ENCODE measurements at places on chromosomes 16 and 17.

- DNase-seq = no peak
Observed at GRCh38 chr17:718075-718474, 3.4 kb upstream of the VPS53 start.

- DNase-seq = no peak
Observed at GRCh38 chr17:43721537-43722268, 36.9 kb downstream of the SOST start.

DNA sequence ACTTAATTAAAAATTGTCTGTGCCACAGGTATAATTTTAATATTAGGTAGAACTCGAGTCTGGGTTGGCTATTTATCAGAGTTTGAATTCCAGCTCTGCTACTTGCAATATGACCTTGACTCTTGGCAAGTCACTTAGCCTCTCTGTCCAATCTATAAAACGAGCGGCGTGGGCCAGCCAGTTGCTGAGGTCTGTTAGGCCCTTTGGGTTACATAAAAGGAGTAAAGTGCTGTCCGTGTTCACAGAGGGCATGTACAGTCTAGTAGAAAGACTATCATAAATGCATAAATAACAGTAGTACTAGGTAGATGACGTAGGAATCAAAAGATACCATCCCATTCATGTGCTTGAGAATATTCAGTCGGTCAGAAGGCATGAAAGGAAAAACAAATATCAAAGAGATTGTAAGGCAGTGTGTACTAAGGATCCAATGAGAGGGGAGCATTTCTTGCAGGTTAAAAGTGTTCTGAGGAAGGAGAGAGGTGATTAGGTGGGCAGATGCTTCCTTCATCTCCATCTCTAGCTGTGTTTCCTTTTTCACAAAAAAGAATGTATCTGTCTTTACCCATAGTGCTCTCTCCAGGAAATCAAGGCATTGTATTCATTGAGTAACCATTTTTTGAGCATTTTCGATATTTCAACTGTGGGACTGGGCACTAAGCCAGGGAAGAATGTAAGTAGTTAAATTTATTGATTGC is 2.4 kb downstream of the TNRC6A start:
- no peak for DNase-seq

GRCh38 chr17:35368081-35368830 is 5.2 kb downstream of the SLFN11 start:
- DNase-seq = peak; percentile 44

DNA sequence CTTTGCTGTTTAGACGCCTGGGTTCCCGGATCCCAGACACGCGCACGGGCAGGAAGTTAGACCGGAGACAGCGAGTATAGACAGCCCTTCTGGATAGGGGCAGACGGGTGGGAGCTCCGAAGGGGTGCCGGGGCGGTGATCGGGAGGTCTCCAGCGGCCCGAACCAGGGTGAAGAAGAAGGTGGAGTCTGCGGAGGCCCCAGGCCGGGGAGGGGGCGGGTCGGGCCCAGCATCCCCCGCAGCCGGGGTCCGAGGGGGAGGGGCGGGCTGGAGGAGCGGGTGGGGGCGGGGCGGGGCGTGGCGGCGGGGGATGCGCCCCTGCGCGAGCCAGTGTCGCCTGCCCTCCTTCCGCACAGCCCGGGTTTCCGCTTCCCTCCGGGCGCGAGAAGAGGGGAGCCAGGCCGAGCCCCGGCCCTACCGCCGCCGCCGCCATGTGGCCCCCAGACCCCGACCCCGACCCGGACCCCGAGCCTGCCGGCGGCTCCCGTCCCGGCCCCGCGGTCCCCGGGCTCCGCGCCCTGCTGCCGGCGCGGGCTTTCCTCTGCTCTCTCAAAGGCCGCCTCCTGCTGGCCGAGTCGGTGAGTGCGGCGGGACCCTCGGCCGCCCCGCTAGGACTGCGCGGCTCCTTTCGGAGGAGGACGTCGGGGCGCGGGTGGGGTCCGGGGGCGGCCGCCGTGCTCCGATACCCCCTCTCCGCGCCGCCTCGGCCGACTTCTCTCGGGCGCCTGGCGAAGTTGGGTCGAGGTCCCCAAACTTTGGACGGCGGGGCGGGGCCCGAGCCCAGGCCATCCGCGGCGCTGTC is at the start of gene CMTM3:
Gene CMTM3 (plus strand): TSS at position 329 of the 801 bp plus-strand sequence. CDS start 102 bp downstream, at position 431.
- DNase-seq = peak; percentile 47

- no peak for DNase-seq
Observed at GRCh38 chr16:89845417-89845816, 17.1 kb downstream of the SPIRE2 start.

DNA sequence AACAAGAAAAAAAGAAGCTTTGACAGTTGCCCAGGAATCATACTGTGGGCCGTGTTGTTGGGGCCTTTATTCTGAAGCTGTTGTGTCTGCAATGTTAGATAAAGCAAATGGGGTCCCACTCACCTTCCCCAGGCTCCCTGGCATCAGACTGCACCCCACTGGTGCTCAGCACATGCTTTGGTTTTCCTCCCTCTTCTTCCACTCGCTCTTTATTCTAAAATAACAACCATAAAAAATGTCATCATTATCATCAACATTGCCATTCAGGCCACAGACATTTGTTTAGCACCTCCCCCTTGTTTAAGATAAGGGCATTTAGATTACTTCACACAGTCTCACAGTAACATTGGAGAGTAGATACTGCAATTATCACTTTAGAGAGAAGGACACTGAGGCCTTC is 8.2 kb downstream of the MYLK3 start:
- no peak for DNase-seq
